ENCODE measurements at places on chromosomes 3 and 15.

DNA sequence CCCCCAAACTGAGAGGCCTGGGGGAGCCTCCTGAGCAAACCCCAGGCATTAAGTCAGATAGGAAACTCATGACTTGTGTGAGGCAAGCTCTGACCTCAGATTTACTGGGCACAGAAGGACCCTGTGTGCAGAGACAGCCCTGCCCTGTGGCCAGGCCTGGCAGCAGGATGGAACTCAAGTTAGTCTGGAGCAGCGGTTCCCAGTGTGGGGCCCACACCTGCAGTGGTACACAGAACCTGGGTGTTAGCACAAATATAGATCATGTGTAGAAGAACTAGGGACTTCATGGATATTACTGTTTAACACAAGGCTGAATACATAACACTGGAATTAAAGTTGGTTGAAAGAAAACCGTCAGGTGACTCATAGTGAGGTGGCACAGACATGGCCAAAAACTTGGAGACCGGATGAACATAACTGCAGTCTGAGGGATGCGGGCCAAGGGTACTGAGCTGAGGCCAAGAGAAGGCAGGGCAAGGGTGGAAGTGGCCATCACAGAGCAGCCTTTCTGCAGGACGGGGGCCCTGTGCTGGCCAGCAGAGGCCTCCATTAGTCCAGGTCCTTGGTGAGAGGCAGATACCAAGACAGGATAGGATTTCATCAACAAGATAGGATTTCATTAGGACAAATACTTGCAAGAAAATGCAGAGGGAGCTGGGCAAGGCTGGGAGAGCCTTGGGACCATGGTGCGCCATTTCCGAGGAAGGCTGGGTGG, 40.9 kb downstream of the IRAK2 start:
- no peak for DNase-seq

DNA sequence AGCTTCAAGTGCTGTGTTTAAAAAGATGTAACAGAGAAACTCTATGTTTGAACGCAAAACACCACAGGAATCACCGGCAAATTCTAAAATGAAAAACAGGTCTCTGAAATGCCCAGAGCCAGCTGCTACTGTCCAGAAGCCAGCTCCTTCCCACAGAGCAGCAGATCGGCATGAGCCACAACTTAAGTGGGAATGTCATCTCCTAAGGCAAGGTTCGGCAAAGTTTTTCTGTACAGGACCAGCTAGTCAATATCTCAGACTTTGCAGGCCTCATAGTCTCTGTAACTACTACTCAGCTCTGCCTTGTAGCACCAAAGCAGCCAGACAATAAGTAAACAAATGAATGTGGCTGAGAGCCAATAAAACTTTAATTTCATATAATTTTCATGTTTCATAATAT, 4.9 kb downstream of the PLOD2 start:
- DNase-seq = no peak

- DNase-seq = no peak
These were observed 19.6 kb upstream of the HCN4 start for GRCh38 chr15:73388256-73388781.

DNA sequence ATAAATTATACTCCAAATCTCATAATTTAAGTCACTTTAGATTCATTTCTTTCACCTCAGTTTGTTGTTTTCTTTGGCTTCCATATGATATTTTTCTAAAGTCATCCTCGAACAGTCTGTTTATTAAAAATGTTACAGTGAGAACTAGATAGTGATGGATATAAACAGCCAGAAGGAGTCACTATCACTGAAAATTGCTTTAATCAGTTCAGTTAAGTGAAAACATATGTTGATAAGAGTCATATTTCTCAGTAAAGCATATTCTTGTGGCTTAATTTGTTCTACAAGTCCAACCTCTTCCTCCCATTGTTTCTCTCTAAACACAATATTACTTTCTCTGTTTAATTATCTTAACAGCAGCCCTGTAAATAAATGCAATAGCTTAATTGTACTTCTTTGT, 427.5 kb upstream of the ALCAM start:
- DNase-seq = no peak

DNA sequence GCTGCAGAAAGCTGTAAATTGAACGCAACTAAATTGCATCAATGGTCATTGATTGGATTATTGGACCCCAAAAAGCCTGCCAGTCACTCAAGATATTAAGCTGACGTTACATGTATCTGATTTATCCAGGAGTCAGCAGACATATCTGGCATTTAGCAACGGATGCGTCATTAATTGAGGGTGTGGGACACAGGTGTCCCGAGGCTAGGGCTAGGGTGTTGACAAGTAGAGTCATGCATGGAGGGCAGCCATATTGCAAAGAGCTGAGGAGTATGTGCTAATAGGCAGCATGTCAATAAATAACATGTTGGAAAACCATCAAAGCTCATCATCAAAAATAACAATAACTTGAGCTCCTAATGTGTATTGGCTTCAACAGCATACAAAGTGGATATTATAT, 234.5 kb upstream of the GOLGA6L4 start:
- no peak for DNase-seq

DNA sequence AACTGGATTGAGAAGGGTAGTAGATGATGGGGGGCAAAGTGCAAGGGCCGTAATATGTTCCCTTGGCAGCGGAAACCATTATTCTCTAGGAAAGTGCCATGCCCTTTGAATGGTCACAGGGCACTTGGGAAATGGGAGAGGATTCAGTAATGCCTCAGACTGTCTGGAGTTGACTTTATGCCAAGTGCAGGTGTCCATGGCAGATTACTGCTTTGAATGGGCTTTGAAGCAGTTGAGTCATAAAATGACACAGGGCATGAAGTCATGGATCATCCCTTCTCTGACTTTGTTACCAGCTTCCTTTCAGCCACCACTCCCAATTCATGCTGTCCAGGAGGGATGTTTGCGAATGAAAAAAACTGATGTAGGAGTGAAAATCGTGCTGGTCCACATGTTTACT, 20.1 kb downstream of the AADACL2 start:
- DNase-seq = no peak

- DNase-seq = no peak
These were observed 26.1 kb downstream of the NCBP2 start for GRCh38 chr3:196916221-196916620.

GRCh38 chr3:94645790-94646189, 582.9 kb downstream of the NSUN3 start:
- no peak for DNase-seq

DNA sequence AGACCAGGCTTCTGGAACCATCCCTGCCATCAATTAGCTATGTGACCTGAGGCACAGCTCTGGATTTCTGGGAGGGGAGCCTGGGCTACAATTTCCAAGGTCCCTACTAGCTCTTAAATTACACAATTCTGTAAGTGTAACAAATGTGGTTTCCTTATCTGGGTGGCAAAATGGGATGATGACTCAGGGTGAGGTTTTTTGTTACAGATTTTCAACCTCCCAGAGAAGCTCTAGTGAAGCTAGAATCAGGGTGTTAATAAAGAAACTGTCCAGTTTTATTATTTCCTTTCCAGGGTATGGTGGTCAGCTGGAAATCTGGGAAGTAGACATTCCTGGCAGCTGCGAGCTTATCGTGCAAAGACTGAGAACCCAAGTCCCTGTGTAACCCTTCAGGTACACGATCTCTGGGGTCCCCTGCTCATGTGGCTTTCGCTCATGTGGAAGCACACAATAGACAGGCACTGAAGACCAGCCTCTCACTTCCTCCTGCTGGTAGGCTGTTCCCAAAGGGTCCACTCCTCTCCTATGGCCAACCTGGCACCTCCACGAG, 7.3 kb downstream of the RAB27A start:
- no peak for DNase-seq

- no peak for DNase-seq
These were observed 401.2 kb upstream of the C2CD4B start for GRCh38 chr15:62566248-62566647.

DNA sequence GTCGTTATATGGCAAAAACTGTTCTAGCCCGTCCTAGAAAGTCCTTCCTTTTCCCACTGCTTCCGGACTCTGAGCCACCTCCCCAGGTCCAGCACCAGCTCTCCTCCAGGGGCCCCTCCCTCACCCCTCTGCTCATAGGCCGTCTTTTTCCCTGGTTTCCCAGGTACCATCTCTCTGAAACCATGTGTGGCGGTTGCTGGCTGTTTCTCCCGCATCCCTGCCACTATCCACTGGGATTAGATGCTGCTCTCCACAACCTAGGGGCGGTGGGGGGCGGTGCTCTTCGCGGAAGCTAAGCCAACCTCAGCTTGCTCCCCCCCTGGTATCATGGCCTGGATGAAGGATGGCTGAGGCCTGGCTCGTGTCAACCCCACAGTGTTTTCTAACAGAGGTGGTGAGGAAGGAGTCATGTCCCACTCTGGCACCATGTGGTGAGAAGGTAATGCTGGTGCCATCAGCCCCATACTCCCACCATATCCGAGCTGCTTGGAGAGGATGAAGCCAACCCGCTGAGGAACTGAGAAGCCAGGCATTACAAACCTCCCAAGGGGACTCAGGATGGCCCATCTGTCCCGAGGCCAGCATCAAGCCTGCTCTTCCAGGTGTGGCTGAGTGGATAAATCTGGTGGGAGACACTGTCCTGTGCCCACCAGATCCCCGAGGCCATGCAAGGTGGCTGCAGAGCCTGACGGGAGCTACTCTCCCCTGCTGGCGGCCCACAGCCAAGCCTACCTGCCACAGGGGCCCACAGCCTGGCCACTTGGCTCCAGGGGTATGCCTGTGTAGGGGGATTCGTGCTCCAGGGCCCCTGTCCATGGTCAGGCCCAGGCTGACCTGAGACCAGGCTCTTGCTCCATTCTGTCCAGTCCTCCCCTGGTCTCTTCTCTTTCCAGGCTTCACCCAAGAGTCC, 27.9 kb upstream of the SLC41A3 start:
- no peak for DNase-seq

DNA sequence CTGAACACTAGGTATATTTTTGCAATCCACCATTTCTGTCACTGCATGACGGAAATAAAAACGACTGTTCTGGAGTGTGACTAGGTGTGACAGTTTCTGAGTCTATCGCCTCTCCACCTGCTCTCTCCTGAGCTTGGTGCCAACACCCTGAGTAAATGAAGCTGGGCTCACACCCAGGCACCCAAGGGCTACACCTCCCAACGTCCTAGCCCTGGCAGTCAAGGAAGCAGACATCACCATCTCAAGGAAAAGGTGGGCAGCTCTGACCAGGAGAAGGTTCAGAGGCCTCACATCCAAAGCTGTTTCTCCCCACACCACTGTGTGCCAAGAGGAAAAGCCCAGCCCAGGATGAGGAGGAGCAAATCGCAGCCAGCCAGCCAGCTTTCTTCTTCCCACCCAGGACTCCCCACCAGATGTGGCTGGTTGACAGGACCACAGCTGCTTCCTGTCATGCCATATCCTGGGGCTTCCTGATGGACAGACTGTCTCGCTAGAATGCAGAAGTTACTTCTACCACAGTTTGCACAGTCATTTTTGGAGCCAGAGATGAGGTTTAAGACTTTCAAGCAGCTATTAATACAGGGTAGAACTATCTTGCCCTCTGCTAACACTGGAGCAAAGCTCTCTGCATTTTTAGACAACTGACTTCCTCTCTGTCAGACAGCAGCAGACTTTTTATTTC, 3.3 kb downstream of the SCAMP2 start:
- DNase-seq = no peak

GRCh38 chr3:165820671-165821123, 16.5 kb downstream of the BCHE start:
- DNase-seq = no peak

DNA sequence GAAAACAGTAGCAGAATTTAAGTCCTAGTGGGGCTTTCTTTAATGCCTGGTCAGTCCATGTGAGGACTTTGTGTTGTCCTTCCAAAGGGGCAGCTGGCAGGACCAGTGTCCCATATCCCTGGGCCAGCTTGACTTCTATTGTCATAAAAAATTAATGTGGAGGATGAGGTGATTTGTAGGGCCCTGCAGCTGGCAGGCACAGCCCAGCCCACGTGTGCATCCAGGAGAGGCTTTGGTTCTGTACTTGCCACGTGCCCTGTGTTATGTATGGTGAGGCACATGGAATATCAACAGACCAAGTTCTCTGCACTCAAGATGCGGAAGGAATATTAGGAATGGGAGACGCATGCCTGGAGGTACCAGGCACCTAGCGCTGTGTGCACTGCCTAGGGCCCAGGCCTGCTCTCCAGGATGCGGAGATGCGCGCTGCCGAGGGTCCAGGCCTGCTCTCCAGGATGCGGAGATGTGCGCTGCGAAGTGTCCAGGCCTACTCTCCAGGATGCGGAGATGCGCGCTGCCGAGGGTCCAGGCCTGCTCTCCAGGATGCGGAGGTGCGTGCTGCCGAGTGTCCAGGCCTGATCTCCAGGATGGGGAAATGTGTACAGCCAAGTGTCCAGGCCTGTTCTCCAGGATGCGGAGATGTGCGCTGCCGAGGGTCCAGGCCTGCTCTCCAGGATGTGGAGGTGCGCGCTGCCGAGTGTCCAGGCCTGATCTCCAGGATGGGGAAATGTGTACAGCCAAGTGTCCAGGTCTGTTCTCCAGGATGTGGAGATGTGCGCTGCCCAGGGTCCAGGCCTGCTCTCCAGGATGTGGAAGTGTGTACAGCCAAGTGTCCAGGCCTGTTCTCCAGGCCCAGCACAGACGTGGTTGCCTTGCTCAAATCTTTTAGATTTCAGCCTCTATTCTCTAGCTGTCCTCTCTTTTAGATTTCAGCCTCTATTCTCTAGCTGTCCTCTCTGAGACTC, 183.3 kb upstream of the ROPN1 start:
- no peak for DNase-seq

GRCh38 chr3:40465456-40465855, 8.3 kb downstream of the RPL14 start:
- DNase-seq = no peak

DNA sequence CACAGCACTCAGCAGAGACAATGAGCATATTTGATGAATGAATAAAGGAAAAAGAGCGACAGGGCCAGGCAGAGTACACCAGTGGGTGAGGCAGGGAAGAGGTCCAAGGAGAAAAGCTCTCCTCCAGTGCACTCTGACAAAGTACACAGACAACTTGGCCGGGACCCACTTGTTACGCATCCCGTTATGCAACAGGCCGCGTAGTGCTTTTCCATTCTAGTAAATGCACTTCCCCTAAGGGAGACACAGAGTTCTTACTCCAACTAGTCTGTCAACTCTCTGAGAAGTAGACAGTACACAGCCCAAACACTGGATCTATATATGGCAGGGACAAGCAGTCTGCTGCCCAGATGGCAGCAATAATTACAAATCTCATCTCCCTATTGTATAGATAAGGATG, 18.5 kb downstream of the LARP6 start:
- no peak for DNase-seq

- no peak for DNase-seq
These were observed 27.2 kb upstream of the MUC20 start for GRCh38 chr3:195693428-195694216.

GRCh38 chr15:35545316-35545823, 595 bp downstream of the DPH6 start:
- DNase-seq = no peak

DNA sequence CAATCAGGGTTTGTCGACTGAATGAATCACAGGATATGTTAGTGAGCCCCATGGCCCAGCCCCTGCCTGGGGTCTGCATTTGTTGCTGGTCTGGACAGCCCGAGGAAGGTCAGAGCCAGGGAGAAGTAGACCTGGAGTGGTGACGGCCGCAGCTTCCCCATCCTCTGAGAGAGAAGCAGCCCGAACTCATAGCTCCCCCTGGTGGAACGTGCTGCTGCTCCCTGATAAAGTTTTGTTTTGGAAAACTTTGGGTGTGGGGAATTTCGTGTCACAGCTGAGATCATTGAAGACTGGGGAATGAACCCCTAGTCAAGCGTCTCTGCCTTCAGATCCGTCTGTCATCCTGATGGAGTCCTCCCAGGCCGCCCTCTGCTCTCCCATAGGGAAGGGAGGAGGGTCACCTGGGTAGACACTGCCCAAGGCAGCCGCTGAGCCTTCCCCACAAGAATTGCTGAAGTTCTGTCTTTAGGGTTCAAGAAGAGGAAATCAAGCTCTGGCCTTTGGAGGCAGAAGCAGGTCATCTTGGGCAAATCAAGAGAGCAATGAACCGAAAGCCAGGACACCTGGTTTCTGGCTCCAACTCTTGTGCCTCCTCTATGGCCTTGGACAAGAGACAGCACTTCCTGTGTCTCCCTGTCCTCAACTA, 60.5 kb downstream of the GLDN start:
- peak; percentile 37 for DNase-seq

All from NCI-H526 (cell line).